ENCODE measurements at places on chromosomes 1 and 21. TPM values are rescaled to one million over a fixed set of nuclear protein-coding genes. Genes with fewer than 3 reads are reported as not detected.
A peak's percentile ranks its signal among the peaks of the same experiment; 100 is the strongest.

DNA sequence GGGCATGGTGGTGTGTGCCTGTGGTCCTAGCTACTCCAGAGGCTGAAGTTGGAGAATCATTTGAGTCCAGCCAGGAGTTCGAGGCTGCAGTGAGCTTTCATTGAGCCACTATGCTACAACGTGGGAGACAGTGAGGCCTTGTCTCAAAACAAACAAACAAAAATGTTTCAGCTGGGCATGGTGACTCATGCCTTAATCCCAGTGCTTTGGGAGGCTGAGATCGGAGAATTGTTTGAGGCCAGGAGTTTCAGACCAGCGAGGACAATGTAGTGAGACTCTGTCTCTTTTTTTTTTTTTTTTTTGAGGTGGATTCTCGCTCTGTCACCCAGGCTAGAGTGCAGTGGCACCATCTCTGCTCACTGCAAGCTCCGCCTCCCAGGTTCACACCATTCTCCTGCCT is 5.0 kb upstream of the RPL5 start:
- no peak for DNase-seq

GRCh38 chr1:151994956-151995355 is 1.3 kb upstream of the S100A10 start:
- no peak for DNase-seq

DNA sequence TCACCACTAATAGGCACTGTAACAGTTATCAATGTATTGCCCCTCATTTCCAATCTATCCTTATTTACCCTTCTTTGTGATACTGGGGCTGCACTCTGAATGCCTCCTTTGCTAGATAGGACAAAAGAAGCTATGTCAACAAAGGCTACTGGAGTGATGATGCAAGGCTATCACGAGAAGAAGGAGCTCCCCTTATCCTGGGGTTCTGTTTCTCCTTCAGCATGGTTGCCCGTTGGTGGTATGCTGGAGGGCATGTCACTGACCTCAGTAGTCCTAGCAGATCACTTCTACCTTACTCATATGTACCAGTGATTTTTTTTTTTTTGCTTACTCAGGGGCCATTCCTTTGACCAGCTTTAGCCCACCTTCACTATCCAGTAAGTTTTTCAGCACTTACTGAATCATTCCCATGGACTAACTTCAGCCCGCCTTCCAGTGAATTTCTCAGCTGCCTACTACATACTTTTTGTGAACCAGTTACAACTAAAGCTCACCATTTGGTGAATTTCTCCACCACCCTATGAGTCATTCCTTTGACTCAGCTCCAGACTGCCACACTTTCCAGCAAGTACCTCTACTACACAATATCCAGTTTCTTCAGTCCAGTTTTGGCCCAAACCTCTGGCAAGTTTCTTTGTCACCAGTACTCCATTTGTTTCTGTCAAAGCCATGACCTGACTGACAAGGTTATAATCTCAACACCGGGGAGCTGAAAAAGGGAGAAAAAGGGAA is 944.5 kb downstream of the KCNT2 start:
- DNase-seq = no peak

- DNase-seq = peak; percentile 47
Measured at GRCh38 chr1:184222652-184223052, 164.2 kb upstream of the C1orf21 start.

GRCh38 chr1:202644219-202645096 is 65.8 kb downstream of the SYT2 start:
- DNase-seq = no peak

DNA sequence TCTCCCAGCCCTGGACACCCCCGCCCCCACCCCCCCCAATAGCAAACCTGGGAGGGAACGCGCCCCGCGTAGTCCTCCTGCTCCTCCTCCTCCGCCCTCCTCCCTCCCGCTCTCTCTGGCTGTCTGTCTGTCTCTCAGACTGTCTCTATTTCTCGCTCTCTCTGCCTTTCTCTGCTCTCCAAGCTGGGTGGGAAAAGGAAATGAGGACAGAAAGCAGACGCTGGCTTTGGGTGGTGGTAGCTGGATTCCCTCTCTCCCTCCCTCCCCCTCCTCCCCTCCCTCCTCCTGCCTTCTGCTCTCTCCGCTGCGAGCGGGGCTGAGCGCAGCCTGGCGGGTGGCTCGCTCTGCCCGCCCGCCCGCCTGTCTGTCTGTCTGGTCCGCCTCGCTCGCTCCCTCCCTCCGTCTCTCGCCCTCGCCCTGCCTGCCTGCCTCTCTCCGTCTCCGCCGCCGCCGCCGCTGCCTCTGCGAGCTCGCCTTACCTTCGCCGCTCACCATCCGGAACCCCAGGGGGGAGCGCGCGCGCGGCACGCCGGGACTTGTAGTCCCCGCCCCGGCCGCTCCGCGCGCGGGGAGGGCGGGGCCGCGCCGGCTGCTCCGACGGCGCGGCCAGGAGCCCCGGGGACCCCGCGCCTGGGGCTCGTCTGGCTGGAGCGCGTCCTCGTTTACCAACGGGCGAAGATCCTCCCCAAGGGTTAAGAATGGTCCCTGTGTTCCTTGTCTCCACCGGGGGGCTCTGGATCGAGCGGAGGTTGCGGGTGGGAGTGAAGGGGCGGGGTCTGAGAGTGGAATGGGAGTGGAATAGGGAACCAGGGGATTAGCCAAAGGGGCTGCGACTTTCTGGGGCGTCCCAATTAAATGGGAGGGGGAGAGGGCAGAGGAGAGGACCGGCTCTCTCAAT is at the start of gene AHDC1:
TSS of gene AHDC1 (minus strand) at position 464 of the 898 bp plus-strand sequence. CDS start 52,029 bp downstream, outside the sequence.
- DNase-seq = peak; percentile 93

GRCh38 chr21:43644609-43645008 is 14.7 kb downstream of the HSF2BP start:
- DNase-seq = no peak

DNA sequence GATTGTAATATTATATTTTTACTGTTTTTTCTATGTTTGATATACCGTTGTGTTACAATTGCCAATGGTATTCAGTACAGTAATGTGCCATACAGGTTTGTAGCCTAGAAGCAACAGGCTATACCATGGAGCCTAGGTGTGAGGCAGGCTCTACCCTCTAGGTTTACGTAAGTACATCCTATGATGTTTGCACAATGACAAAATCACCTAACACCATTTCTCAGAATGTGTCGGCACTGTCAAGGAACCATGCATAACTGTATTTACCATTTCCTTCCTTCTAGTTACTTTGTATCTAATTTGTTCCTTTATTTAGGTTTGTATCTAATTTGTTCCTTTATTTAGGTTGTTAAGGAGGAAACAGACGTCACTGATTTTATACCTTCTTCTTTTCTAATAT is 9.9 kb downstream of the NPHP4 start:
- no peak for DNase-seq

DNA sequence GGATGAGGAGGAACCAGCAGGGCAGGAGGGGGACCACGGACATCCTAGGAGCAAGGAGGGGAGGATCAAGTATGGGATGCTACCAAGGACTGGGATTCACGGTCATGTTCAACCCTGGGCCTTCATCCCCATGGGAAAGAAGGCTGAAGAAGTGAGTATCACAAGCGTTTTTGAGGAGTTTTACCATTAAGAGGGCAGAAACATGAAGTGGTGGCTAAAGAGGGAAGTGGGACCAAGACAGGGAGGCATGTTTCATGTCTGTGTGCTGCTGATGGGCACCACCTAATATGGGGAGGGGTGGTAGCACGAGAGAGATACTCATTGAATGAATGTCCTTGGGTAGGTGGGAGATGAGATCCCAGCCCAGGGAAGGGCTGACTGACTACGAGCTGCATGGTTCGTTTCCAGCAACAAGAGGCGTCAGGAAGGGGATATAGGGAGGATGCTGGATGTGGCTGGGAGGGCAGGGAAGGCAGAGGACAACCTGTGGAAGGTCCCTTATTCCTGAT is 11.3 kb upstream of the LSS start:
- DNase-seq = no peak

DNA sequence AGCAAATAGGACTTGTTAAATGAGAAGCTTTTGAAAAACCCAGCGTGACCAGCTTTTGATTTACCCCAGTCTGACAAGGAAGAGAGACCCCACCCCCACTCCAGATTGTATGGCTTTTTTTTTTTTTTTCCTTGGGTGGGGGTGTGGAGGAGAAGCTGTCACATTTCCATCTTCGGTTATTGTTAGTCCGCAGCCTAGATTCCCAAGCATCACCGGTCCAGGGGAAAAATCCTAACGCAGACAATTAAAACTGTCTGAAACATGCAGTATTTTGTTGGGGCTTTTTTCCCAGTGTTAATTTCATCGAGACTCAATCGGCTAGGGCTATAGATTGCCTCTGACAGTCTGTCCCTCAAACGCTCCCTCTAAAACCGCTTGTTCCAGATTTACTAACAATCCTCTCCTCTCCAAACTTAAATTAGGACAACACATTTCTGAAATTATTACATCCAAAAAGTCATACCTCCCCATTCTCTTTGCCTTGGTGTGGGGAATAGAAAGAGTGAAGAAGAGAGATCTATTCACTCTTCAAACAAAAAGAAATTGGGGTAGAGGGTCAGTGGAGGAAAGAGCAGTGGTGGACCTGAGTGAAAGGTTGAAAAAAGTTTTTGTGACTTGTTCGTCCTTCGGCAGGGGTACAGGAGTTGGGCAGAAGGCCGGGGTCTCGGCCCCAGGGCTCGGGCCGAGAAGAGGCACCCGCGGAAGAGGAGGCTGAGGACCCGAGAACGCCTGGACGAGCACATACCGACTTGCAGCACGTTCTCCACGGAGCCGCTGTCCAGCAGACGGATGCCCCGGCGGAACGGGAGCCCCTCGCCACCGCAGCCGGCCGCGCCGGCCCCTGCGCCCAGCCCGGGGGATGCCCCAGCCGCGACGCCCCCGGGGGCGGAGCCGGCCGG is 1.1 kb downstream of the ZSWIM5 start:
- DNase-seq = peak; percentile 36

DNA sequence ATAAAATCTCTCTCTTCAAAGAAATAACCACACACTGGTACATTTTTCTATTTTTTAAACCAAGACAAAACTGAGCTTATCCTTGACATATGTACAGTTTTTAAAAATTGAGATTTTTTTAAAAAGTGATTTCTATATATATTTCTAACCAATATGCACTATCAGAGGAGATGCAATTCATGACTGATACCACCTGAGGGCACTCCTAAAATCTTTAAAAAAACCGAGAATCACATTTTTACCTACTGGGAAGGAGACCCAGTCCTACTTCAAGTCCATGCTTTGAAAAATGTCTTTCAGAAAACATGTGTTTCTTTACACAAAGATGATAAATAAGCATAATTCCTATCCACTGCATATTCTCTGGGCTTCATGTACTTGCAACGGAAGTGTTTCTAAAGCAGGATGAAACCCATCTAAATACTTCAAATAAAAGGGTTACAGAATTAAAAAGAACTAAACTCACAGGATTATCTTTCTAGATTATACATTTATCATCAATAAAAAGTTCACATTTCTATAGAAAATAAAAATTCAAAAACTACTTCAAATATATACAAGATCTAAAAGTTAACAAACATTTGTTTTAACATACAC is 98.6 kb downstream of the ENAH start:
- DNase-seq = no peak

GRCh38 chr21:45582128-45582527 is 39.9 kb upstream of the SLC19A1 start:
- DNase-seq = peak; percentile 3

GRCh38 chr1:209342441-209343175 is 240.9 kb upstream of the CAMK1G start:
- no peak for DNase-seq

DNA sequence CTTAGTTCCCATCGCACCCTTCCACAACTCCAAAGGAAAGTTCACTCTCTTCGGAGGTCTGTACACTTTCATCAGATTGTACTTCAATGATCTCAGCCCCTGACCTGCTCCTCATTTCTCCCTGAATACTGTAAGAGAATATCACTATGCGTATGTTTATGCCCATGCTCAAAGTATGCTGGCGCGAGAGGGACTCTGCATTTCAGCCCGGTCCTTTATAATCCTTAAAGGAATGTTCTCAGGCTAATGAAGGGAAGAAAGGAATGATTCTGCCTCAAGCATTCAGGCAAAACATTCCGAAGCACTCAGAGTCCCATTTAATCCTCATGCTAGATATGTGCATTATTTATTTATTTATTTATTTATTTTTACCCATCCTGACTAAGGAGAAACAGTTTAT is 76.8 kb downstream of the PLD5 start:
- DNase-seq = no peak

GRCh38 chr1:161096015-161096414 is 2.1 kb upstream of the KLHDC9 start:
- no peak for DNase-seq

DNA sequence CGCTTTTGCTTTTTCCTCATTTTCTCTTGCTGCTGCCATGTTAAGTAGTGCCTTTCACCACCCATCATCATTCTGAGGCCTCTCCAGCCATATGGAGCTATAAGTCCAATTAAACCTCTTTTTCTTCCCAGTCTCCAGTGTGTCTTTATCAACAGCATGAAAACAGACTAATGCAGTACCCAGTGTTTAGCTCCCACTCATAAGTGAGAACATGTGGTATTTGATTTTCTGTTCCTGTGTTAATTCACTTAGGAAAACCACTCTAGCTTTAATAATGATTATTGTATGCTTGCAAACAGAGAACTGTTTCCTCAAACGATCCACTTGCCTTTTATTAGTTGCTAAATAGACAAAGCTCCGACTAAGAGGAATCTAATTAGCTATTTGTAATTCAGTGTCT is 43.3 kb downstream of the IL23R start:
- DNase-seq = no peak

GRCh38 chr1:73821520-73821919 is 376.5 kb downstream of the LRRIQ3 start:
- no peak for DNase-seq

- no peak for DNase-seq
Measured at GRCh38 chr1:240245629-240246020, 153.9 kb downstream of the FMN2 start.

- DNase-seq = no peak
Measured at GRCh38 chr1:157137046-157137407, 1.2 kb downstream of the ETV3 start.

- DNase-seq = no peak
Measured at GRCh38 chr1:35851132-35851869, 31.7 kb upstream of the AGO1 start.

Gene FCRL4
- not detected for total RNA-seq

Gene ACKR1
- not detected for total RNA-seq

Gene LY9
- total RNA-seq = 4.9 TPM

Gene SHISA4
- total RNA-seq = 0.59 TPM

Gene CNR2
- total RNA-seq = not detected

Gene PRCC
- total RNA-seq = 67.2 TPM

Gene CCSAP
- 9.8 TPM for total RNA-seq

Gene NBPF26
- total RNA-seq = 24.7 TPM
